ENCODE measurements at places on chromosomes 6 and 20.

DNA sequence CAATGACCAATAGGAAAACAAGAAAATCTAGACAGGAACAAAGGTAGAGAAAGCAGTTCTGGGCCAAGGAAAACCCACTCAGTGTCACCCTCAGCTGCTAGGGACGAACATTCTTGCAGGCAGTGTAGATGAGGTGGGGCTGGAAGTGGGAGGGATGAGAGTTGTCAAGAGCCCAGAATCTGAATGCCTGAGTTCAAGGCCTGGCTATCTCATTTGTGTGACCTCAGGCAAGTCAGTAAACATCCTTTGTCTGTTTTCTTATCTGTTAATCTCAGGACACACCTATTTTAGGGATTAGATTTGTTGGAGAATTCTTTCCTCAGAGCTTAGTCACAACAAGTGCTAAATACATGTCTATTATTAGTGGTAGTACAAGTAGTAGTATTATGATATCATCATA lies 50.9 kb upstream of the KIF16B start:
- H3K27ac ChIP-seq: no peak overlapping the region
- no peak for DNase-seq
- H3K36me3 ChIP-seq: no peaks in the 10 kb centered on the region
- H3K4me1 ChIP-seq: no peaks in the 10 kb centered on the region

DNA sequence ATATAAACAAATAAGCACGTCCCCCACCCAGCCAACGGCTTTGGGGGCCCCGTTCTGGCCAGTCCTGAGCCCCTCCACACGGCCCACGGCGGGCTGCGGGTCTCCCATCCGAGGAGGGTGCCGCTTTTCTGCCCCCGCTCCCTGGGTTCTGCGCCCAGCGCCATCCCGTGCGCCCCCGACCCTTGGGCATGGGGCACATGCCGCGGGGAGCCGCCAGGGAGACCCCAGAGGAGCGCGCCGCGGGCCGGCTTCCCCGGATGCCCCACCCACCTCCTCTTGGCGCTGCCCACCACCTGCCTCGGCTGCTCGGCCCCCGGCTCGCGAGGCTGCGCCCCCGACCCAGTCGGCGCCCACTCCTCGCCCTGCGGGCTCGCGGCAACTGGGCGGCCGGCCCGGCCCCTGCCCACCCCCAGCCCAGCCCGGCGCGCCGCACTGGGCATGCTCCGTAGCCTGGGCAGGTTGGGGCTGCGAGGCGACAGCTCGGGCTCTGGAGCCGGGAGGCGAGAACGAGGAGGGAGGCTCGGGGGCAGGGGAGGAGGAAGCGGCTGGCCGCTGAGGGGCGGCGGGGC lies 570 bp upstream of the PLCB4 start:
- H3K4me1 ChIP-seq: peaks cover 2% of the 10 kb centered on the region
- H3K27ac ChIP-seq: no peak overlapping the region
- H3K4me3 ChIP-seq: no peak overlapping the region
- peaks cover 1% of the 10 kb centered on the region for H3K36me3 ChIP-seq
- H3K27me3 ChIP-seq: peaks cover 23% of the 10 kb centered on the region

- H3K27me3 ChIP-seq: peaks cover 7% of the 10 kb centered on the region
- peaks cover 19% of the 10 kb centered on the region for H3K4me1 ChIP-seq
- no peaks in the 10 kb centered on the region for H3K36me3 ChIP-seq
- DNase-seq: peak; percentile 62
- H3K4me3 ChIP-seq: no peak overlapping the region
Measured at GRCh38 chr20:57654363-57654997, 34.3 kb upstream of the ZBP1 start.

- H3K4me3 ChIP-seq: no peak overlapping the region
- no peaks in the 10 kb centered on the region for H3K4me1 ChIP-seq
- DNase-seq: no peak
- peaks cover 10% of the 10 kb centered on the region for H3K27me3 ChIP-seq
Measured at GRCh38 chr6:136113736-136114173, 136.4 kb downstream of the MTFR2 start.

- no peak for DNase-seq
- peaks cover 19% of the 10 kb centered on the region for H3K27me3 ChIP-seq
- no peak overlapping the region for H3K4me3 ChIP-seq
- no peak overlapping the region for H3K27ac ChIP-seq
- H3K4me1 ChIP-seq: no peaks in the 10 kb centered on the region
Measured at GRCh38 chr6:57305107-57305506, 12.3 kb upstream of the PRIM2 start.

DNA sequence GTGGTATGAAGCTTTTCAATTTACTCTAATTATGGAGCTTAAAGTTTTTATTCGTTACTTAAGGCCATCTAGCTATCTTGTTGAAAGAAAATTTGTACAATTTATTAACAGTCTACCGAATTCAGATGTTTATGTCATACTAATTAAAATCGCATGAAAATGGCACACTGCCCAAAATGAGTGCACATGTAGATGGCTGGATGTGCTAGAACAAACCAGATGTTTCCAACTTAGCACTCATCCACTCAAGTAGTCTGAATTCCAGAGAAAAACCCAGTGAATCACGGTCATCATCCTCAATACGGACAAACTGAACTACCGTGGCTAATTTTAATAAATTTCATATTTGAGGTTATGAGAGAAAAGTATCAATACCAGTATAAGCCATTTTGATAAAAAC lies 70.4 kb downstream of the COL12A1 start:
- H3K27ac ChIP-seq: no peak overlapping the region
- H3K4me1 ChIP-seq: no peaks in the 10 kb centered on the region
- no peak overlapping the region for H3K4me3 ChIP-seq
- no peak for DNase-seq
- peaks cover 2% of the 10 kb centered on the region for H3K27me3 ChIP-seq

DNA sequence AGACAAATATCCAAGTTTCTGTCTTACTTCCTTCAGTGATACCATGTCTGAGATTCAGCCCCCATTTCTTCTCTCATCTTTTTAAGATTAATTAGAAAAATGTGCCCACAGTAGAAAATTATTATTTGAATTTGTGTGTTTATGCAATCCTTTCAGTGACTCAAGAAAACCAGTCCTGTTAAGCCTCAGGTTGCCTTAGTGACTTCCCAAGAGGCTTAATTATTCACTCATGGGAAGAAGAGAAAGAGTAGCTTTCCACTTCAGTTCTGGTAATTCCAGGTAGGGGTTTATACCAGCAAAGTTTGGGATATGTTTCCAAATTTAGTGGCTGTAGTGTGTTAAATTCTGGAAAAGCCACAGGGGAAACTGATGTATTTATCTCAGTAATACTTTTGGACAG lies 149.1 kb downstream of the RIMS1 start:
- no peaks in the 10 kb centered on the region for H3K4me1 ChIP-seq
- no peak overlapping the region for H3K4me3 ChIP-seq
- no peaks in the 10 kb centered on the region for H3K36me3 ChIP-seq

DNA sequence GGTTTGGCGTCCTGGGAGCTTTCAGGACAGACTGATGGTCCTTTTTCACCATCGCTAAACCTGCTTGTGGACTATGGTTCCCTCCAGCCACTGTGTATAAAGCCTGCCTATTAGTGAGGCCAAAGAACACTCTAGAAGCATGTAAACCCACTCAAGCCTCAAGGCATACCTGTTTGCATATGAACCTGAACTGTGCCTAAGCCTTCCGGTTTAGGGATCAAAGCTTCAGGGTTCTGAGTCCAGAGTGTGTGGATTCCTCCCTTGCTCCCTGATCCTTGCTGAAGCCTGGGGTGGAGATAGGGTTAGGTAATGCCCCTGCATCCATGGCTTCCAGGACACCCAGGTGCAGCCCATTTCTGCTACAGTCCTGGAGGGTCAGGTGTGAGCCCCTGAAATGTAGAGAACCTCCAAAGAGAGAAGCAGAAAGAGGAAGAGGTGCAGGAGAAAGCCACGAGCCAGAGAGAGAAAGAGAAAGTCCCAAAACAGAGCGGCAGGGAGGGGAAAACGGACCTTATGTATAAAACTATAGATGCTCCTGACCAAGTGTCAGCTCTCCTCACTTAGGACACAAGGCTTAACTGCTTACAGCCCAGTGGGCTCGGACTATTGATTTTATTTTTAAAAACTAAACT lies 93.3 kb downstream of the SCML4 start:
- peak overlapping the region; percentile 99 for H3K4me3 ChIP-seq
- H3K36me3 ChIP-seq: peaks cover 14% of the 10 kb centered on the region
- DNase-seq: no peak

DNA sequence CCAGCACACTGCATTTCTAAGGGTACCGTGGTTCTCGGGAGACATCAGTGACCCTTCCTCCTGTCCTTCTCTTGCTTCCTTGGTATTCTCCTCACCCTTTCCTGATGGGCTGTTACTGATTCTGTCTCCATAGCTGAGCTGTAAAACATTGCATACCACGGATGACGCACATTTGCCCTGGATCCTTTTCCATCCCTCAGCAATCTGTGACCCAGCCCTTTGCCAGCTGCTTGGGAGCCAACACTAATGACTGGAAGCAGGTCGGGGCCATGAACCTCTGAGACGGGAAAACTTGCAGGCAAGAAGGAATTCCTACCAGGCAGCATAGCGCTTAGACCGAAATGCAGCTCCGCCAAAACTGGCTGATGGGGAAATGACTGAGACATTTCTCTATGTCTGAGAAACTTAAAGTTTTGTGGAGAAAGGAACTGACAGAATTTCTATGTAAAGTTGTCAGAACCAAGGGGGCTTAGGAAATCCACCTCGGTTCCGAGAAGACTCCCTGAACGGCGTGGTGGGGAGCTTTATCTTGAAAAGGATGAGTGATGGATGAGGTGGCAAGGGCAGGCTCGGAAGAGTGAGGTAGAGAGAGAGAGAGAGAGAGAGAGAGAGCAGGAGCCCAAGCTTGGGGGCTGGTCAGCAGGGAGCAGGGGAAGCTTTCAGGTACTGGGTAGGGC lies 19.2 kb downstream of the TUBB2B start:
- peaks cover 6% of the 10 kb centered on the region for H3K4me1 ChIP-seq
- H3K36me3 ChIP-seq: no peaks in the 10 kb centered on the region
- peaks cover 16% of the 10 kb centered on the region for H3K27me3 ChIP-seq
- H3K27ac ChIP-seq: peak overlapping the region; percentile 15

DNA sequence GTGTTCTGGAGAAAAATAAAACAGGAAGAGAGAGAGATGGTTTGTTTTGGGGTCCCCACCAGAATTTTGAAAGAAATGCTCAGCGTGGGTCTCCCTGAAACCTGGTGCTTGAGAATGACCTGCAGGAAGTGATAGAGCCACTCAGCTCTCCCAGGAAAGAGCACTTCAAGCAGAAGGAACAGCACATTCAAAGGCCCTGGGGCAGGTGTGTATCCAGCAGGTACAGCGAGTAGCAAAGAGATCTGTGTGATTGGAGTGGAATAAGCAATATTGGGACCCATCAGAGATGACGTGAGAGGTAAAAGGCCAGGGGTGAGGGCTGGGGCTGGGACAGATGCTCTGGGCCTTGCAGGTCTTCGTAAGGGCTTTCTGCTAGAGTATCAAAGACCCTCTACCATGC lies 89.5 kb upstream of the CCDC167 start:
- DNase-seq: no peak
- no peak overlapping the region for H3K27ac ChIP-seq
- no peak overlapping the region for H3K4me3 ChIP-seq
- no peaks in the 10 kb centered on the region for H3K4me1 ChIP-seq

GRCh38 chr6:105711216-105711615 lies 308.3 kb upstream of the PREP start:
- no peak overlapping the region for H3K27ac ChIP-seq
- H3K36me3 ChIP-seq: peaks cover 7% of the 10 kb centered on the region
- DNase-seq: no peak
- H3K27me3 ChIP-seq: peaks cover 15% of the 10 kb centered on the region
- no peak overlapping the region for H3K4me3 ChIP-seq
- no peaks in the 10 kb centered on the region for H3K4me1 ChIP-seq

GRCh38 chr6:123193298-123193697 lies 197.3 kb downstream of the CLVS2 start:
- H3K36me3 ChIP-seq: no peaks in the 10 kb centered on the region
- H3K27ac ChIP-seq: no peak overlapping the region
- no peak for DNase-seq
- H3K4me3 ChIP-seq: no peak overlapping the region
- no peaks in the 10 kb centered on the region for H3K4me1 ChIP-seq

DNA sequence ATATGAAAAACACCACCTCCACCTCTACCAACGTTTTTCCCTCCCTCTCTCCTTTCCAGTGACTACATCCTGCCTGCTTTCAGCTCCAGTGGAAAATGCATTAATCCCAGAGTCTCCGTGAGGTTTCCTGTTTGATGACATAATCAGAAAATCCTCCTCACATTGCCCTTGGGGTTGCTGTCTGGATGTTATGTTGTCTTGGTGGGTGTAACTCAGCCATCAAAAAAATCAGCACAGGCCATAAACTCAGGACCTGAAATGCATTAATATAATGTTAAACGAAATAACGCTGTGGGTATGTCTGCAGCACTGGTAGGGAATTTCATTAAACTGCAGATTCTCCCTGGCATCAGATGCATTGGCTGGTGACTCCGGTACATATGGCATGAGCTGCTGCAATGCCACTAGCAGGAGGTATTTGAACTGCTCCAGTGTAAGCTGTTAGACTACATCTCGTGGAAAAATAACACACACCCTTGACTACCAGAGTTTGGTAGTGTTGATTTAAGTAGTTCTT lies 297.8 kb downstream of the PRL start:
- H3K27me3 ChIP-seq: peaks cover 4% of the 10 kb centered on the region
- no peak overlapping the region for H3K27ac ChIP-seq
- no peaks in the 10 kb centered on the region for H3K36me3 ChIP-seq
- no peak for DNase-seq
- no peaks in the 10 kb centered on the region for H3K4me1 ChIP-seq

- no peak overlapping the region for H3K27ac ChIP-seq
- DNase-seq: no peak
- H3K4me1 ChIP-seq: no peaks in the 10 kb centered on the region
- peaks cover under 1% of the 10 kb centered on the region for H3K27me3 ChIP-seq
- H3K4me3 ChIP-seq: no peak overlapping the region
Measured at GRCh38 chr6:167304912-167305311, 13.8 kb downstream of the UNC93A start.

DNA sequence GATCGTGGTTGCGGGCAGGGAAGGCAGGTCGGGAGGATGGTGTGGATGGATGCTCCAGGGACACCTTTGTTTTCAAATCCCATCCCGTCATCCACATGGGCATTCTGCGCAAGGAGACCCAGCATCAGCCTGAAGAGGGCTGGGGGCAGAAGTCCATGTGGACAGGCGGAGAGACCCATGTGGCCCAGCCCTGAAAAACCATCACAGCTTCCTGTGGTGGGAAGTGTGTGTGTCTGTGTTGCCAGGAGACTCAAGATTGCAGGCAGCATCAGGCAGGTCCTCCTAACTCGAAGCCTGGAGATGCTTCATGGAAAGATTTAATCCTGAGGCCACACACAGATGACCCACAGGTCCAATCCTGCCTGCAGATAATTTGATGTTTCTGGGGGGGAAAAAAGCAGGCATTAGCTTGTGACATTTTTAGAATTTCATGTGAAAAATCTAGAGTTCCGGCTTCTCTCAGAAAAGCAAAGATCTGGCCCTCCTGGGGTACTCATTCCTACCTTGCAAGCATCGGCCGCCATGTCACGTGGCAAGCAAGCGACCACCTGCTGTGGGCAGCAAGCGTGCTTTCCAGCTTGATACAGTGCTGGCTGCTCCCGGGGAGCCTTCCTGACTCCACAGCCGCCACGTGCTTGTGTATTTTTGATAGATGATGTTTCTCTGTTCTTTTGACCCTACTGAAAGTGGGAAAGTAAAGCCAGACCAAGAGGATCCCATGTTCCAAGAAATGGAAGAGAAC lies 25.8 kb downstream of the BCAS4 start:
- no peaks in the 10 kb centered on the region for H3K27me3 ChIP-seq
- H3K4me3 ChIP-seq: peak overlapping the region; percentile 40
- peaks cover 48% of the 10 kb centered on the region for H3K4me1 ChIP-seq
- H3K27ac ChIP-seq: peak overlapping the region; percentile 39
- DNase-seq: no peak
- H3K36me3 ChIP-seq: peaks cover 29% of the 10 kb centered on the region
